M059J (cell line): ENCODE measurements at places on chromosomes 13 and 19.
A peak's percentile ranks its signal among the peaks of the same experiment; 100 is the strongest.

- no peak for DNase-seq
Measured at GRCh38 chr13:73955977-73956500, 178.2 kb downstream of the KLF12 start.

- no peak for DNase-seq
Measured at GRCh38 chr19:32023564-32023832, 321.9 kb upstream of the ZNF507 start.

DNA sequence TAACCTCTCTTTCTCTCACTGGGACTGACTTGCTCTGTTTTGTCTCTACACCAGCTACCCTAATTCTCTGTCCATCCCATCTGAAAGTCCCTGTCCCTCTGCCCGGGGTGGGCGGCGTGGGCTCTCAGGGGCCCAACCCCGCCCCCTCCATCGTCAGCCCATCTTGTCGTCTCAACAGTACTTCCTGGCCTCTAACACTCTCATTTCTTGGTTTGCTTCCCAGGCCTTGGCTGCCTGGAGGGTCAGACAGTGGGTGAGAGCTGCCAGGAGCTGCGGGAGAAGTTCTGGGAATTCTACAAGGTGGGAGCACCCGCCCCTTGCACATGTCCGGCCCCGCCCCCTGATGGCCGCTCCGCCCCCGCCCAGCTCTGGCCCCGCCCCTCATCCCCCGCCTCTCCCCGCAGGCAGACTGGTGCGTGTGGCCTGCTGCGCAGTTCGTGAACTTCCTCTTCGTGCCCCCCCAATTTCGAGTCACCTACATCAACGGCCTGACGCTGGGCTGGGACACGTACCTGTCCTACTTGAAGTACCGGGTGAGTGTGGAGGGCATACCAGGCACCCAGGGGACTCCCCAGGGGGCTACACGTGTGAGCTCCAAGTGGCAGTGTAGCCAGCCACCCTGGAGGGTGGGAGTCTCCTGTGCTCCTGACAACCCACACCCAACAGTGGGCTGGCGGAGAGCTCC is 1.7 kb downstream of the MPV17L2 start:
- DNase-seq, result no peak

DNA sequence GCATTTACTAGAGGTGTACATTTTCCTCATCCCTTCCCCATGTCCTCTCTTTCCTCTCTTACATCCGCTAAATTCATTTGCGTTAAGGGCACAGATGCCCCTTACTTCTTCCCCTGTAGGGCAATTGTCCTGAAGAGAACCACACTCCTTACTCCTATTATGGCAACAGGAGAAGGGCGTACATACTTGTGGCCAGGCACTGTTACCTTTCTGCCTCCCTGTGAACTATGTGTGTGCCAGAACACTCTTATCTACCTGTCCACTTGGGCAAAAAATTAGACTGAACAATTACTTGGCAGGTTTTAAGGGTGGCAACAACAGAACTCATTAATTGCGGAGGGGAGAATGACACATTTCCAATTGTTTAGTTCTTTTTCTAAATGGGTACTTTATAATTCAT is 152.5 kb downstream of the RGCC start:
- DNase-seq, result no peak

DNA sequence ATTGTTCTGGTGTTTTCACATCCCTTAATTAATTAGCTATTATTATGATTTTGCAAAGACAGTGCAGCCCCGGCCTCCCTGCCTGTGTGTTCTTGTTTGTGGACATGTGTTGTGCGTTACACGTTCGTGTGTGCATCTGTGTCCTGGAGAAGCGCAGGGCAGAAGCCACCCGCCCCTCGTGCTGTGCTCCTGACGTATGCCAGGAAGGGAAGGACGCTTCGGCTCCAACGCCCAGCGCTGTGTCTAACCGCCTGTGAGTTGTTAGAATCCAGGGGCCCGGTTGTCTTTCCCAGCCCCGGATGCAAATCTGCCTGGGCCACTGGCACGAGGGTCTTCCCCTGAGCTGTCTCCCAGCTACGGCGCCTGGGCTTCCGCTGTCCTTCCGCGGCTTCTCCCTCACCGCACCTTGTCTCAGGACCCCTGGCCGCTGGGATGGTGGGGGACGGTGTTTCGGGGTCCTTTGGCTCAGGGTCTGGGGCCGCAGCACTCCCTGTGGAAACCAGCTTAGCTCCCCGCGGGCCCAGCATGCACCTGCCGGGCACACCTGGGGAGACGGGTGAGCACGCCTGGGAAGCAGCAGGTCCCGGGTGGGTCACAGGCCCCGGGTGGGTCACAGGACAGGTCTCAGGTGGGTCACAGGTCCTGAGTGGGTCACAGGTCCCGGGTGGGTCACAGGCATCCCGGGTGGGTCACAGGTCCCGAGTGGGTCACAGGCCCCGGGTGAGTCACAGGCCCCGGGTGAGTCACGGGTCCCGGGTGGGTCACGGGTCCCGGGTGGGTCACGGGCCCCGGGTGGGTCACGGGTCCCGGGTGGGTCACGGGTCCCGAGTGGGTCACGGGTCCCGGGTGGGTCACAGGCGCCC is 51.5 kb downstream of the GAS6 start:
- DNase-seq, result no peak

DNA sequence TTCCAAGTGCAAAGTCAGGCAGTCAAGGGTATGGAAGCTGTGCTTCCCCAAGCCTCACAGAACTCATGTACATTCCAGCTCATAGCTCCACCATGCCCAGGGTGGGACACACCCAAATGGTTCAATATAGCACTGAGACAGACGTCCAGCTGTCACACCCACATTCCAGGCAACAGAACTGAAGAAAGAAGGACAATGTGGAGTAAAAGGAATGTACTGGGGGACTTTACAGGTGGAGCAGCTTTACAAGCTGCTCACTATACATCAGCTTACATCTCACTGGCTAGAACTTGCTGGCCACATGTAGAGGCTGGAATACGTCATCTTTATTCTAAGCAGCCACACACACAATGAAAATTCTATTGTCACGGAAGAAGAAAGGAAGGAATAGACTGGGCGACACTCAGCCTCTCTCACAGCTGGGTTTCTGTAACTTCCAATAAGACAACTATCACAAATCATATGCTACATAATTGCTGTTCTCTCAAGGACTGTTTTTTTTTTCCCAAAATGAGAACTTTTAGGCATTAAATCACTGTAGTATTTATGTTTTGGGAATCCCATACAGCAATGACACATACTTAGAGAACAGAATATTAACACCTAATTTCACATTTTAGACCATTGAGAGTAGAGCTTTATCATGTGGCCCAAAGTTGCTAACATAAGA is 86.1 kb downstream of the KLF12 start:
- DNase-seq, result no peak

DNA sequence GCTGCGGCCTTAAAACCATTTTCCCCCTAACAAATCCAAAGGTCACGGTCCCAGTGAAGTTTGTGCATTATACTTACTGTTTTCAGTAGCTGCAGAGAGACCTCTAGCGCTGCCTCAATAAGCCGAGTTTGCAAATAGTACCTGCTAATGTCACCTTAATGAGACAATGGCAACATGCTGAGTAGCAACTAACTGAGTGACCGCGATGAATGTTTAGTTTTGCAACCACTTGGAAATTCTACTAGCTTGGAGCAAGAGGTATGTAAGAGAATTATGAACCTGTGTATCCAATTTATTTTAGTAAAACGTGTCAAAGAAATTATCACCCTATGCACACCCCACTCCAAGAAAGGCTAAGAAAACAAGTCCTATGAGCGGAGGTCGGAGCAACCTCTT is 1.2 kb downstream of the KPNA3 start:
- DNase-seq, result peak; percentile 44

DNA sequence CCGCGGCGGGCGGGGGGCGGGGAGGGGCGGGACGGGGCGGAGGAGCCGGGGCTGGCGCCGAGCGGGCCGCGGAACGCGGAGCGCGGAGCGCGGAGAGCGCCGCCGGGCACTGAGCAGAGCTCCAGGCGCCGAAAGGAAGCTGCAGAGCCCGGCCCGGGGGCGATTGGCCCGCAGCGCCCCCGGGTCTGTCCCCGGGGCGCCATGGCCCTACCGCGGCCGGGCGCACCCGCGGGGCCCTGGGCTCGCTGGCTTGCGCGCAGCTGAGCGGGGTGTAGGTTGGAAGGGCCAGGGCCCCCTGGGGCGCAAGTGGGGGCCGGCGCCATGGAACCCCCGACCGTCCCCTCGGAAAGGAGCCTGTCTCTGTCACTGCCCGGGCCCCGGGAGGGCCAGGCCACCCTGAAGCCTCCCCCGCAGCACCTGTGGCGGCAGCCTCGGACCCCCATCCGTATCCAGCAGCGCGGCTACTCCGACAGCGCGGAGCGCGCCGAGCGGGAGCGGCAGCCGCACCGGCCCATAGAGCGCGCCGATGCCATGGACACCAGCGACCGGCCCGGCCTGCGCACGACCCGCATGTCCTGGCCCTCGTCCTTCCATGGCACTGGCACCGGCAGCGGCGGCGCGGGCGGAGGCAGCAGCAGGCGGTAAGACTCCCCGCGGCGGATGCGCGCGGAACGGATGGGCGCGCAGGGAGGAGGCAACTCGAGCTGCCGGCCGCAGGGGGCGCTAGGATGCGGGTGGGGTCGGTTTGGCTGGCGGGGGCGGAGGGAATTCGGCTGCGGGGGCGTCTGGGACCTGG is at the start of gene PDE4A:
PDE4A (plus strand) TSS at position 95 of the 796 bp plus-strand sequence; CDS start at position 322, 227 bp downstream.
- DNase-seq, result no peak

DNA sequence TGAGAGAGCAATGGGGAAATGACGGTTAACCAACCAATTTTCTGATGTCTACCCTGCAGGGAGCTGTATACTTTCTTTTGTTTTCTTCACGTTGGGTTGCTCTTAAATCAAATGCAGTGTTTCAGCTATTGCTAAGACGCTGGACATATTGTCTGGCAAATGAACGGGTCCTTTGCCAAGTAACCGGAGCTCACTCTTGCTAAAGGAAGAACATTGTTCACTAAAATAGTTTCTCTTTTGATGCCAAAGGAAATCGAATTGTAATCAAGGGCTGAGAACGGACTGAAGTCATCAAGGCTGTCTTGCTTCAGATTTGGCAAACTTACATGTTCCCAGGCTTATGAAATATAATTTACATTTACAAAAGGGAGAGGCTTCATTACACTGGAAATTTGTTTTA is 142.3 kb upstream of the ARGLU1 start:
- DNase-seq, result no peak

DNA sequence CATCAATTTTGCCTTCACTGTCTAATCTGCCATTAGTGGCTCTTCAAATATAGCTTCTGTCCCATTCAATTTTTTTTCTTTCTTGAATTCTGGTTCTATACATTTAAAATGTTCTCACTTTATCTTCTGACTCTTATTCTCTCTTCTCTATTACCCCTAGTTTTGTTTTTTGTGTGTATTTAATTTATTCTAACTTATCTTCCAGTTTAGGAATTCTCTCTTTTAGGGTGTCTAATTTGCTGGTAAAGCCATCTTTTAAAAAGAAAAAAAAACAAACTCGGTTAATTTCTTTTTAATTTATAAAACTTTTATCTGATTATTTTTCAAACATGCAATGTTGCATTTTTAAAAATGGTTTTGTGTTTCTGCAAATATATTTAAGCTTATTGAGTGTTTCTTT is 80.3 kb upstream of the OXGR1 start:
- DNase-seq, result no peak

- DNase-seq, result no peak
Measured at GRCh38 chr13:47886314-47886713, 114.8 kb downstream of the SUCLA2 start.

DNA sequence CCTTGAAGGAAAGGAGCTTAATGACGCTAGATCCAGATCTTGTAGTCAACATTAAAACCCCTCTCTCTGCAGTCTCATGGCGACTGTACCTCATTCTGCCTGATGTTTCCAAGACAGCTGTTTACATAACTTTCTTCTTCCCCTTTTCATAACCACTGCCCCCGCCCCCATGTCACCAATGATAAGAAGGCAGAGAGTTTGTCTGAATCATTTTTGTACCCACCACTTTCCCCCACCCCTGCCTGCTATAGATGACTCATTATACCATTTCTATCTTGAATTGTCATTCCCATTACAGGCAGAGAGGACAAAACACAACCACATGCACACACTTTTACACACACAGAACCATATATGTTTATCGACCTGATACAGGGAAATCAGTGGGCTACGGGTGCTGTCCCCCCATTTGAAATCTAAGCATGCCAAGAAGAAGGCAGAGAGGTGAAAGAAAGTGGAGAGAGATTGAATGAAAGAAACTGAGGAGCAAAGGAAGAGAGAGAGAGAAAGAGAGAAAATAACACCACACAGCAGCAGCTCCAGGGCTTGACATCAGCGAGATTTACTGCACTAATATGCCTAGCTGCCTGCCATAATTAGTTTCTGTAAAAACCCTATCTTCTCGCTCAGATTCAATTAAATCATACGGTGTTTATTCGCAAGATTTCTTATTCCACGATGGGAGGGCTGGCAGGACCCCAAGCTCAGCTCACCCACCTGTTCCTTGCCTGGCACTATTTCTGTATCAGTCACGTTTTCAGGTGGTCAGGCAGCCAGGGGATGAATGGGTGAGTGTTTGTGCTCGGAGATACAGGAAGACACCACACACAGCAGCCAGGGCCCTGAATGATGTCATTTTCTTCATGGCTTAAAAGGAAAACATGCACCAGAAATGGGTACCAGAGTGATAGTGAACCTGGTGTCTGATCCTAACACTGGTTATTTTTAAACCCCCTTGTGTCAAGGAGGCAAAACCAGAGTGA is 114.3 kb upstream of the SERP2 start:
- DNase-seq, result peak; percentile 78

- no peak for DNase-seq
Measured at GRCh38 chr13:105220063-105220462, 1315.4 kb downstream of the EFNB2 start.

DNA sequence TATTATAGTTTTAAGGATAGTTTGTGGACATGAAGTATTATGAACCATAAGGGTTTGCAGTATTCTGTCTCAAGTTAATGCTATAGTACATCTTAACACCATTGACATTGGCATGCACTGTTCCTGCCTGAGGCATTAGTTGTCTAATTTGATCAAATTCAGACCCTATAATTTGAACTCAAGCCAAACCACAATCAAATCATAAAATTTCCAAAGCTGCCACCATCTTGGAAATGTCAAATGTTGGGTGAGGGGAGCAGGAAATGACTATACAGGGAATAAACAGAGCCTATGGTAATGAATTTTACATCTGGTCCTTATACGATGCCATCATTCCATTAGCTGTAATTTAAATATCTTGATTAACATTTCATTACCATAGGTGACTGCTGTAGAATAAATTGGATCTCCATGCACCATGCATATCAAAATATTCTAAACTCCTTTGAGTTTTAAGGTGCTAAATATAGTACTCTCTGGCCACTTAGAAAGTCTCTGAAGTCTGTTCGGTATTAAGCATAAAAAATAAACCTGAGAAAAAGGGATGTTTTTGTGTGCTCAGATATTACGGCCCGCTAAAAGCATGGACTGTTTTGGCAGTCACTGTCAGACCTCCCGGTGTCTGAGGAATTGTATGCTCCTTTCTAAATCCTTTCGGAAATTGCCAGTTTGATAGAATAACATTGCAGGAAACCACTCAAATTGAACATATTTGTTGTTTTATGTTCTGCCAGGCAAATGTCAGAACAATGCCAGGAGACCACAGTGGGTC is 257.7 kb downstream of the SPRY2 start:
- peak; percentile 40 for DNase-seq

DNA sequence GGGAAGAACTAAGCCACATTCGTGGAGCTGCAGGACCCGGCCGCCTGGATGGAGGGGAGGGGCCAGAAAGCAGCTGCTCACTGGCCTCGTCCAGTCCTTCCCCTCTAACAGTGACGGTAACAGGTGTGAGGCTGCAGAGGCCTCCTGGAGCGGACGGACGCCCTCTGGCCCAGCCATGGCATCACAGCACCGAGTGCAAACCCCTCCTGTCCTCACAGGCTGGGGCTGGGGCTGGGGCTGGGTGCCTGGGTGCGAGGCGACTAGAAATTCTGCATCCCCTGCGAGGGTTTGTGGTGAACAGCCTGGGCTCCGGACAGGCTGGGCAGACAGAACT is 3.6 kb downstream of the MICOS13 start:
- DNase-seq, result no peak
